ENCODE measurements at places on chromosomes 4 and X.
A peak's percentile ranks its signal among the peaks of the same experiment; 100 is the strongest.

GRCh38 chrX:49071877-49072711, 1.7 kb downstream of the PRAF2 start:
- no peak for DNase-seq

GRCh38 chrX:13452283-13452682, 117.1 kb upstream of the EGFL6 start:
- no peak for DNase-seq

- DNase-seq: no peak
Observed at GRCh38 chrX:136214551-136214950, 36.6 kb downstream of the MAP7D3 start.

DNA sequence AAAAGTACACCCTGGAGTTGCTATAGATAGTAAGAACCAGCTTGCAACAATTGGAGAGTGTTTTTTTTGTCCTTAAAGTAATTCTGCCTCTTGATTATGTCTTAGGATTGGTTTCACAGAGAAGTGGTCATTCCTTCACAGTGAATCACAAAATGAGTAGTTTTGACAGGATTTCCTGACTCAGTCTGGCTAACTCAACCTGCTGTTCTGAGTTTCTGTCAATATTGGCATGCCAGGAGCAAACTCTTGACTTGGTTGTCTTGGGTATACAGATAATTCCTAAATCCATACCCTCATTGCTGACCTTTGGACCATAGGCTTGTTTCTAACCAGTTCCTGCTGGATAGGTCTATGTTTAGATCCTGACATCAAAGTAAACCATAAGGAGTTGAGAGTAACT, 9.4 kb downstream of the FHIP1A start:
- DNase-seq: peak; percentile 89

DNA sequence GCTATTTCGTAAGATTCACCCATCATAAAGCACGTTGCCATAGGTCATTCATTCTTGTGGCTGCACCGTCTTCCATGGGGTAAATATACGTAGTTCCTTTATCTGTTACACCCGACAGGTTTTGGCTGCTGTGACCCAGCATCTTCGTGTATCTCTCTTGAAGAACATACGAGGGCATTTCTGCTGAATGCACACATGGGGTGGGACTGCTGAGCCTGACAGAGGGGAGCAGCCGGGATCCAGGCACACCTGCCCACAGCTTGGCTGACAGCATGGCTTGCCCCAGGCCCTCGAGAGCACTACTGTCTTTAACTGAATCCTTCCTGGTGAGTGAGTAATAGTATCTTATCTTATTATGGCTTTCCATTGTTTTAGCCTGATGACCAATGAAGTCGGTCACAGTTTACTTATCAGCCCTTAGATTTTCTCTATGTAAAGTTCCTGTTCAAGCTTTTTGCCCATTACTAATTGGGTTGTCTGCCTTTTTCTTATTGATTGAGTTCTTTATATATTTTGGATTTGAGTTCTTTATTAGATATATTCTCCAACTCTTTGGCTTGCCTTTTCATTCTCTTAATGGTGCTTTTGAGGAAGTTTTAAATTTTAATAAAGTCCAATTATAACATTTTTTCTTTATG, 45.0 kb upstream of the MXD4 start:
- no peak for DNase-seq

GRCh38 chr4:83947125-83947829, 411.4 kb downstream of the GPAT3 start:
- no peak for DNase-seq

DNA sequence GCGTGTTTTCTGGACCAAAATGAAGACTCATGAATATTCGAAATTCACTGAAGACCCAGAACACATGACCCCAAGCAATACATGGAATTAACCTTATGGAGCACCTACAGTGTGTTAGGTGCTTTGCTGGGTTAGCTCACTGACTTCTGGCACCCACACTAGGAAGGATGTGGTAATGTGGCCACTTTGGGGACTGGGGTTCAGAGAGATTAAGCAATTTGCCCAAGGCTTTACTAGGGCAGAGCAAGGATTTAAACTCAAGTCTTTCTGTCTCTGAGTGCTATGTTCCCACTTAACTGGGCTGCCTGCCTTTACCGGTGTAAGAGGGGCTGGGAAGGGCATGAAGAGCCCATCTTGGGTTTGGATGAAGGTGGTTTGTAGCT, 162.0 kb upstream of the ATP6AP2 start:
- no peak for DNase-seq

DNA sequence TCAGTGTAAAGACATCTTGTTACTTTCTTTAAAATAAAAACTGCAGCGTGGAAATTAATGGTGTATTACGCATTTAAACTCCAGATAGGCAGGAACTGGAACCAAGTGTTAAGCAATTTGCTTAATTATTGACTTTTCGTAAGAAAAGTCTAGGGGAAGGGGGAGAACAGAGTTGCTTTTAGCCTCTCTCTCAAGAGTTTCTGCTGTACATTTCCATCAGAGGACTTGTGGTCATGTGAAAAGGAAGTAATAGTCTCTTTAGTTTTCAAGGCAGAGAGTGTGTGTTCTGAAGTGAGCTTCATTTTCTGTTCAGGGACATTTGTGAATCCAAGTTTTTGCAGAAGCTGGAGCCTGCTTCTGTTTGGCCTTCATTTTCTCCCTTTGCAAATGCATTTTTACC, 127.2 kb downstream of the UBE2K start:
- DNase-seq: no peak

- no peak for DNase-seq
Observed at GRCh38 chr4:183716302-183716701, 57.2 kb downstream of the TRAPPC11 start.

- DNase-seq: no peak
Observed at GRCh38 chrX:135009838-135010237, 12.5 kb downstream of the RTL8B start.

Data from RKO (cell line).